ENCODE measurements at places on chromosomes 13 and 19.
A peak's percentile ranks its signal among the peaks of the same experiment; 100 is the strongest.

- DNase-seq, result no peak
Observed at GRCh38 chr19:10551698-10552301, 8.1 kb downstream of the ATG4D start.

DNA sequence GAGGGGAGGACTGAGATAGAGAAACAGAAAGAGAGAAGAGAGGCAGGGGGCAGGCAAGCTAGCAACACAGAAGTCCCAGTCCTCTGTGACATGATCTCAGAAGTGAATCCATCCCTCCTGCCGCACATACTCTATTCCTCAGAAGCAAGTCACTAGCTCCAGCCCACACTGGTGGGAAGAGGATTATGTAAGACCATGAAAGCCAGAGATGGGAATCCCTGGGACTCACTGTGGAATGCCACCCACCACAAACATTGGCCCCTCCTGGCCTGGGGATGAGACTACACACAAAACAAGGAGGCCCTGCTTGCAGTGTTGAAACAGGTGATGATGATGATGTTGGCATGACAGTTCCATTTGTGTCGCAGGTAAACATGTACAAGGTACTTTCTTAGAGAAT is 419.9 kb downstream of the IRS2 start:
- no peak for DNase-seq

DNA sequence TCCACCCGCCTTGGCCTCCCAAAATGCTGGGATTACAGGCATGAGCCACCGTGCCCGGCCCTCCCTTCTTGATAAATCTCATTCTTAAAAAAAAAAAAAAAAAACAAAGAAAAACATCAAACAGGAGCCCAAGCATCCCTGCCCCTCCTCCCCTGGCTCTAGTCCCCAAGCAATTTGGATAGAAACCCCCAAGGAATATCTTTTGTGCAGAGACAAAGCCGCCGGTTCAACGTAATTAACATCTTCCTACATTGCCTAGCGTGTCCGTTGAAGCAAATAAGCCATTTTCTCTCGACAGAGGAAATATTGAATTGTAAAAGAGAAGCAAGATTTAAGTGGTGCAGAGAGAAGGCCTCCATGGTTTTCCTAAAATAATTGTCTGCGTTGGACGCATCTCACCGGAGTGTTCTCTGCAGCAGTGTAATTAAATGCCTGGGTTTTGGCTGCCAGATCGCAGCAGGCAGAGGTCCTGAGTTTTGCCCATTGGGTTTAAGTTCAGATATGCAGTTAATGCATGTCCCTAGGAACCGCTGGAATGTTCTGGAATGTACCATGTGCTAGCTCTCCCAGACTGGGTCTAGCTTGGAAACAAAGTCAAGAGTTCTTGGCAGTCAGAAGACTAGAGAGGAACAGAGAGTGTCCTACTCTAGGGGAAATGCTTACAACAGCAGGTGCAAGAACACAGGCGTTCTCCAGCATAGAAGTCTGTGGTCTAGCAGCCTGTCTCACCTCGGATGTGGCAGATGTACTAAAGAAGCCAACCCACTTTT is 30.8 kb downstream of the PIN1 start:
- no peak for DNase-seq

DNA sequence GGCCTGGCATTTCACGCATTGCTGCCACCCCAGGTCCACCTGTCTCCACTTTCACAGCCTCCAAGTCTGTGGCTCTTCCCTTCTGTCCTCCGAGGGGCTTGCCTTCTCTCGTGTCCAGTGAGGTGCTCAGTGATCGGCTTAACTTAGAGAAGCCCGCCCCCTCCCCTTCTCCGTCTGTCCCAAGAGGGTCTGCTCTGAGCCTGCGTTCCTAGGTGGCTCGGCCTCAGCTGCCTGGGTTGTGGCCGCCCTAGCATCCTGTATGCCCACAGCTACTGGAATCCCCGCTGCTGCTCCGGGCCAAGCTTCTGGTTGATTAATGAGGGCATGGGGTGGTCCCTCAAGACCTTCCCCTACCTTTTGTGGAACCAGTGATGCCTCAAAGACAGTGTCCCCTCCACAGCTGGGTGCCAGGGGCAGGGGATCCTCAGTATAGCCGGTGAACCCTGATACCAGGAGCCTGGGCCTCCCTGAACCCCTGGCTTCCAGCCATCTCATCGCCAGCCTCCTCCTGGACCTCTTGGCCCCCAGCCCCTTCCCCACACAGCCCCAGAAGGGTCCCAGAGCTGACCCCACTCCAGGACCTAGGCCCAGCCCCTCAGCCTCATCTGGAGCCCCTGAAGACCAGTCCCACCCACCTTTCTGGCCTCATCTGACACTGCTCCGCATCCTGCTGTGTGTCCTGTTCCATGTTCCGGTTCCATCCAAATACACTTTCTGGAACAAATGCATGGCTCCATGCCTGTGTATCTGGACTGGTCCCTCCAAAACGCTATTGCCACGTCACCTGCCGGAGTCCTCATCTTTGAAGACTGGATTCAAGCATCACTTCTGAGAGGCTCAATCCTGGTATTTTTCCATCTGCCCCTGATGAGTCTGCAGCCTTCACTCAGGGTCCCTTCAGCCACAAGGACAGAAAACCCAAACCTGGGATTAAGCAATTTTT is 10.7 kb upstream of the DHDH start:
- DNase-seq, result no peak

- DNase-seq, result no peak
Observed at GRCh38 chr13:74219566-74219965, 85.4 kb upstream of the KLF12 start.

- DNase-seq, result no peak
Observed at GRCh38 chr19:22622901-22623840, 11.0 kb upstream of the ZNF492 start.

GRCh38 chr19:19619181-19619848 is 828 bp upstream of the PBX4 start:
- no peak for DNase-seq

GRCh38 chr13:50012396-50013169 is 2.7 kb upstream of the KCNRG start:
- DNase-seq, result no peak

- DNase-seq, result no peak
Observed at GRCh38 chr19:12364391-12365235, 870 bp downstream of the ZNF442 start.

DNA sequence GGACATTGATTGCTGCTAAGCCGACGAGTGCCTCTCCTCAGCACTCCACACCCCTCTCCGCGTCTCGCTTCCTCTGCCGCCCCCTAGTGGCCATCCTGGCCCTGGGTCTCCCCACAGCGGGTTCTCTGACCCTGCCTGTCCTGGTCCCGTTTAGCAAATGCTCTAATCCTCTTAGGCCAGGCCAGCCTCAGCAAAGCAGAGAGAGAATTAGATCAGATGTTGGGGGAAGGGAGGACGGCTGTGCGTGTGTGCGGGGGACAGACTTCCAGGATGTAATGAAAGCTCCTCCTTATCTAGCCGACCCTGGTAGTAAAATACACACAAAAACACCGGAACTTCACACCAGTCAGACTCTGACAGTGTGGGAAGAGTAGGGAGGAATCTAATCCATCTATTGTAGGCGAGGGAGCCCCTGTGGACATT is 4.5 kb downstream of the TPRX2 start:
- peak; percentile 70 for DNase-seq

GRCh38 chr19:42693760-42694350 is 46.4 kb downstream of the PSG3 start:
- no peak for DNase-seq

- DNase-seq, result no peak
Observed at GRCh38 chr19:16654627-16655026, 5.3 kb downstream of the SMIM7 start.

- no peak for DNase-seq
Observed at GRCh38 chr19:1122972-1123363, 19.2 kb downstream of the GPX4 start.

DNA sequence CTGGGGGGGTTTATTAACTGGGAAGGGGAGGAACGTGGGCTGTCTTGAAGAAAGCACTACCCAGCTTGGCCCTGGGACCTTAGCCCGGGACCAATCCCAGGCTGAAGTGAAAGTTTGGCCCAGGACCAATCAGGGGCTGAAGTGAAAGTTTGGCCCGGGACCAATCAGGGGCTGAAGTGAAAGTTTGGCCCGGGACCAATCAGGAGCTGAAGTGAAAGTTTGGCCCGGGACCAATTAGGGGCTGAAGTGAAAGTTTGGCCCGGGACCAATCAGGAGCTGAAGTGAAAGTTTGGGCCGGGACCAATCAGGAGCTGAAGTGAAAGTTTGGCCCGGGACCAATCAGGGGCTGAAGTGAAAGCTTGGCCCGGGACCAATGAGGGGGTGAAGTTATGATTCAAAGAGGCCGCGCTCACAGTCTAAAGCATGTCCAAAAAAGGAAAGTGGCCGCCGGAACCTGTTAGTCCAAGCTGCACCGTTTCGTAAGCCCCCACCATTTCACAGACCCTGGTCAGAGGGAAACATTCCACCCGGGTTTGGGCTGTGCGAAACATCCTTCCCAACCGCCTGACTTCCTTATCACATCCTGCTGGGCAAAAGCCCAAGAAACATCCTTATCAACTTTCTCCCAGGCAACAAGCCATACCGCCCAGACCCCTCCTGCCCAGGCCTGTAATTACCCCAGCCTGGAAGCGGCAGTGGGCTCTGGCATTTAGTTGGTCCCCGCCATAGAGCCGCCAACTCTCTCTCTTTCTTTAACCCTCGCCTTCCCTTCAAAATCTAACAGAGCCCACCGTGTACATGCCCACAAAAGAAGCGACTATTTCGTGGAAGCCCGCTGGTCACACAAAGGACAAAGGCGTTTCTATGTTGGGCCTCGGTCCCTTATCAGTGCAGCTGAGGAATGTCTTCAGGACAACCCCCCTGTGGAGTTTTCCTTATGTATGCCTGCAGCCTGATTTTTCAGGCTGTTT is 1.1 kb downstream of the ZNF850 start:
- peak; percentile 2 for DNase-seq

GRCh38 chr19:49999371-50000010 is 25.7 kb downstream of the VRK3 start:
- no peak for DNase-seq

- no peak for DNase-seq
Observed at GRCh38 chr19:45876411-45877197, 9.3 kb downstream of the IRF2BP1 start.

GRCh38 chr13:28037399-28037798 is 48.9 kb upstream of the URAD start:
- DNase-seq, result no peak

GRCh38 chr13:65500481-65500880 is 1729.7 kb downstream of the PCDH9 start:
- no peak for DNase-seq

GRCh38 chr19:54248016-54248601 is 5.5 kb upstream of the LILRA6 start:
- no peak for DNase-seq

GRCh38 chr19:8336660-8337059 is 6.4 kb downstream of the KANK3 start:
- no peak for DNase-seq

DNA sequence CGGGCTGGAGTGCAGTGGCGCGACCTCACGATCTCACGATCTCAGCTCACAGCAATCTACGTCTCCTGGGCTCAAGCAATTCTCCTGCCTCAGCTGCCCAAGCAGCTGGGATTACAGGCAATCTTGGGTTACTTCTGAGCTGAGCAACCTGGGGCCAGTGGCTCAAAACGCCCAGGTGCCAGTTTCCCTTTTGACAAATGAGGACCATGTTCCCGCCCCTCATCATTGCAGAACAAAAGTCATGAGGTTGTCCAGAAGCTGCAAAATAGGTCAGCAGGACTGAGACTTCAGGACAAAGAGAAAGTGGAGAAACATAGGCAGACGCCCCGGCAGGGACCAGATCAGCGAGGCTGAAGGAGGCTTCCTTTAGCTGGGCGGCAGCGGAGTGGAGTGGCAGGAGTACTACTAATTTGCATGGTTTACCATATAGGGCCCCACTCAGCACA is 3.3 kb upstream of the ADGRE5 start:
- no peak for DNase-seq

- DNase-seq, result no peak
Observed at GRCh38 chr19:11495481-11495880, 10.2 kb downstream of the ZNF653 start.

DNA sequence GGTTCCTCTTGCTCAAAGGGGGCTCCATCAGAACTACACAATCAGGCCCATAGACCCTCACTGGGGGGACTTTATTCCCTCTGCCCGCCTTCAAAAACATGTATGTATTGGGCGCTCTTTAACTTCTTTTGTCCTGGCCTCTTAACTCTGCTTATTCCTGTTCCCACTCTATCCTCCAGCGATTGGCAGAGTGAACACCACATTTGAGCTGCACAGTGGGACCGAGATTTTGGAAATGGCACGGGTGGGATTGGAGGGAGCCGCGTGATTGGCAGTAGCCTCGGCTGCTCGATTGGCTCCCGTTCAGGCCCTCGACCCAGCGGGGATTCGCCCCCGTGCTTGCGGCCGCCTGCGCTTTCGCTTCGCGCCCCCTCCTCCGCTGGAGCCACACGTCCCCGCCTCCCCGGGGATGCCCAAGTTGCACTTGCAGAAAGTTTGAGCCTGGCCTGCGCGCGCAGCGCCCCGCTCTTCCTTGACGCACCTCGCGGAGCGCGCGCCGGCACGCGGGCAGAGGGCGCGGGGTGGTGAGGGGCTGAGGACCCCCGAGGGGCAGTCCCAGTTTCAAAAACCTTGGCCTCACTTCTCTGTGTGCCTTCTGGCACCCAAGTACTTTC is at the start of gene ZIC5:
ZIC5 (minus strand) TSS at position 192 of the 614 bp plus-strand sequence; CDS start at position 28, 164 bp downstream.
- DNase-seq, result peak; percentile 78

- no peak for DNase-seq
Observed at GRCh38 chr19:3029065-3029923, at the start of gene TLE2. Gene TLE2, minus strand, starts transcription at chr19:3029280. Its CDS starts 376 bp downstream, at chr19:3028904.

- no peak for DNase-seq
Observed at GRCh38 chr13:93552596-93552995, 326.0 kb downstream of the GPC6 start.

DNA sequence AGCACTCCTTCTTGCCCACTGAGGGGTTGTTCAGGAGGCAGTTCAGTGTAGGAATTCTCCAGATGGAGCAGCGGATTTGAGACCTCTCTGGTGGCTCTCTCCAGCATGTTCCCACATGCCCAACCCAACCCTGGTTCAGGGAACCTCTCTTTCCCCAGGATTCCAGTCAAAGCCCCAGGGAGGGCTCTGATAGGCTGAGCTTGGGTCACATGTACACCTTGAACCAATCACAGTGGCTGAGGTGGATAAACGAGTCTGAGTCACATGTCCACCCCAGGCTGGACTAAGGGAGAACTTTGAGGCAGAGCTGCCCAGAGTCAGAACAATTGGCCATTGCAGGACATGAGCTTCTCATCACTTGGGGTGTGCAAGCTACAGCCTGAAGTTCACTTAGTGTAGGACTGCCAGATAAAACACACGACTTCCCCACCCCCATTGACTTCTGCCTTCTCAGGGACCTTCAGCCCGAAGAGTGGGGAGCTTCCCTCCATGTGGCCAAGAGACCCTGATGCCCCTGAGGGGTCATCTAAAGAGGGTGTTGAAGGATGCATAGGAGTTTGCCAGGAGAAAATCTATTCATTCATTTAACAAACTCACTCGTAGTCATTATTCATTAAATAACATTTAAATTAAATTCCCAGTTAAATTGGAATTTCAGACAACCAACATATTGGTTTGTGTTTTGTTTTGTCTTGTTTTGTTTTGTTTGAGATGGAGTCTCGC is 4.0 kb upstream of the MAST3 start:
- no peak for DNase-seq

Data from NCI-H2107 (cell line).